ENCODE measurements at places on chromosomes 16 and 17. TPM values are rescaled to one million over a fixed set of nuclear protein-coding genes. Genes with fewer than 3 reads are reported as not detected.

- no peak for DNase-seq
Observed at GRCh38 chr16:74756203-74756602, 18.4 kb downstream of the FA2H start.

- no peak for DNase-seq
Observed at GRCh38 chr16:72937916-72938794, 109.8 kb downstream of the ZFHX3 start.

GRCh38 chr16:49636608-49637007 lies 219.3 kb downstream of the ZNF423 start:
- no peak for DNase-seq

ABCC12 gene
- not detected for total RNA-seq

KRTAP2-2 gene
- total RNA-seq: not detected
